Skeletal muscle cell (primary cell): ENCODE measurements at places on chromosomes 6 and 20.

GRCh38 chr20:19047040-19047950 lies 165.1 kb upstream of the SLC24A3 start:
- DNase-seq: no peak

DNA sequence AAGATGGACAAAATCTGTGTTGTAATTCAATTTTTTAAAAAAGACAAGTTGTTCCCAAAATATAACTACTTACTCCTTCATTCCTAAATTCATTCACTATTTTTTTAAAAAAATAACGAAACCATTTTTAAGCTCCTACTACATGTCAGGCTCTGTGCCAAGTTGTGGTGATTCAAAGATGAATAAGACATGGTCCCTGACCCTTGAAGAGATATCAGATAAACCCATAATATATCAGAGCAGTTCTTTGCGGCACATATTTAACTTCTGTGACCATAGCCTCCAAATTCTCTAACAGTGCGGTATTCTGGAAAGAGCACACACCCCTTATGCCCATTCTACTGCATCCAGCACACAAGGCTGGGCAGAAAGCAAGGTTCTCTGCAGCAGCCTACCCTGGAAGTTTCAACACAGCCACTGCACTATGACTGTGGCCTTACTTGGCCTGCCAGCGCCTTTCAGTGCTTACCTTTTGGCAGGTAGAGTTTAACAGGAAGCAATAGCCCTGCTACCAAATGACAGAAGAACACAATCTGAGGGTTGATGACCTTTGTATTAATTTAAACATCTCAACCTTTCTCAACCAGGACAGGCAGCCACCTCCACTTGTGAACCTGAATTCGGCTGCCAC lies 406.5 kb downstream of the BTBD9 start:
- DNase-seq: no peak

DNA sequence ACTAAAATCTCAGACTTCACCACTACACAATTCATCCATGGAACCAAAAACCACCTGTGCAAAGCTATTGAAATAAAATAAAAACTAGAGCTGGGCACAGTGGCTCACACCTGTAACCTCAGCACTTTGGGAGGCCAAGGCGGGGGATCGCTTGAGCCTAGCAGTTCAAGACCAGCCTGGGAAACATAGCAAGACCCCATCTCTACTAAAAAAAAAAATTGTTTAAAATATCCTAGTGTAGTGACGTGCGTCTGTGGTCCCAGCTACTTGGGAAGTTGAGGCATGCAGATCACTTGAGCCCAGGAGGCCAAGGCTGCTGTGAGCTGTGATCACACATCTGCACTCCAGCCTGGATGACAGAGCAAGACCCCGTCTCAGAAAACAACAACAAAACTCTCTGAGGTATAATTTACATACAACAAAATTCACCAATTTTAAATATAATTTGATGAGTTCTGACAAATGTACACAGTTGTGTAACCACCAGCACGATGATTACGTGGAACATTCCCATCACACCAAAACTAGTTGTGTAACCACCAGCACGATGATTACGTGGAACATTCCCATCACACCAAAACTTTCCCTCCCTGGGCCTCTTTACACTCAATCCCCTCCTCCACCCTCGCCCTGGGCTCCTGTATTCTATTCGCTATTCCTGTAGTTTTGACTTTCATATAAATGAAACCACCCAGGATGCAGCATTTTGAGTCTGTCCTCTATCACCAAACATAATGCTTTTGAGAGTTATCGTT lies 107.5 kb downstream of the TAF4 start:
- no peak for DNase-seq

- DNase-seq: no peak
Measured at GRCh38 chr6:128167552-128167951, 266.7 kb upstream of the THEMIS start.

GRCh38 chr6:135506270-135506997 lies 8.9 kb upstream of the AHI1 start:
- DNase-seq: no peak

DNA sequence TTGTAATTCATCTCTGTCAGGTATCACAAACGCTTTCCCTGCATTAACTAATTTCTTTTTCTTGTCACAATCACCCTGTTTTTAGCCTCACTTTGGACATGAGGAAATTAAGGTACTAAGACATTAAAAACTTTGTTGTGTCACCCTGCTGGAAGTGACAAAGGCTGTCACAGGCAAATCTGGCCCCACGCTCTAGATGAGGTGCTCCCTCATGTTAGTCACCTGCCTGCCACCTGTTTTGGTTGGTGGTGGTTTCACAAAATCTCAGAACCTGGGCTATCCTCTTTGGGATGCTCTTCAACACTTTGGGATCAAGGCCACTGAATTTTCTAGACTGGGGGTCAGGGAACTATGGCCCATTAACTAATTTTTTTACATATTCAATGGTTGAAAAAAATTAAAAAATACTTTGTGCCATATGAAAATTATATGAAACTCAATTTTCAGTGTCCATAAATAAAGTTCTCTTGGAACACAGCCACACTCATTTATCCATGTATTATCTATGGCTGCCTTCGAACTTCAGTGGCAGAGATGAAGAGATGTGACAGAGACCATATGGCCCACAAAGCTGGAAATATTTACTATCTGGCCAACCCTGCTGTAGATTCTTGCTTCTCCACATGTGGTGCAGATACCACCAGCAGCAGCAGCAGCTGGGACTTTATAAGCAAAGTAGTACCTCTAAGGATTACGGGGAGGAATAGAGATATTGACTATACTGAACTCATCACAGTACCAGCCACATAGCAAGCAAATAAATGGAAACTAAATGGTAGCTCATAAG lies 16.1 kb upstream of the TNFAIP3 start:
- DNase-seq: no peak

DNA sequence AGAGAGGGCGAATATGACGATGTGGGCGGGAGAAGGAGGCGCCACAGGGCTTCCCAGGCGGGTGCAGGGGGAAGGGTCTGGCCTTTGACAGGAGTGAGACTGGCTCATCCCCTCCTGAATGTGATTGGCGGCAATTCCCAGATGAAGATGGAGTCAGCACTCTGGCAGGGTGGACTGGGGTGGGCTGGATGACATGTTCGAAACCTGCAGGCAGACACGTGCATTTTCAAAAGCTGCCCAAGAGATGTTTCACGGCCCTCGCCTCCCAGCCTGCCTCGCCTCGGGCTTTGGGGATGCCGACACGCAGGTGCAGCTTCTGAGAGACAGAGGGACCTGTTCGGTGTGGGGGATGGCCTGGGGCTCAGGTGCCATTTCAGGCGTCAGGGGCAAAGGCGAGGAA lies 66.8 kb upstream of the AFDN start:
- DNase-seq: no peak

- no peak for DNase-seq
Measured at GRCh38 chr6:19070520-19070919, 683.4 kb downstream of the RNF144B start.

DNA sequence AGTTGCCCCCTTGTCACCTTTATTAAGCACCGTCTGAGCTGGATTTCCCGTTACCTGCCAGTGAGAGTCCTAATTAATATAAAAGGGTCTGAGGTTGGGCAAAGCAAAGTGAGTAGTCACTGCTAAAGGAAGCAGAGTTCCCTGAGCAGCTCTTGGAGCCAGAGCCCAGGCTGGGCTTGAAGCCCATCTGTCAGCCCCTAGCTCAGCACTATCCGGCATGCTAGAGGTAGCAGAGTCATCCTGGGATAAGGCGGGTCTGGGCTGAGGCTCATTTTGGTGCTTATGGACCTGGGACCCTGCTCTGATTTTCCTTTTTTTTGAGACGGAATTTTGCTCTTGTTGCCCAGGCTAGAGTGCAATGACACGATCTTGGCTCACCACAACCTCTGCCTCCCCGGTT lies 46.2 kb downstream of the ADNP start:
- no peak for DNase-seq

DNA sequence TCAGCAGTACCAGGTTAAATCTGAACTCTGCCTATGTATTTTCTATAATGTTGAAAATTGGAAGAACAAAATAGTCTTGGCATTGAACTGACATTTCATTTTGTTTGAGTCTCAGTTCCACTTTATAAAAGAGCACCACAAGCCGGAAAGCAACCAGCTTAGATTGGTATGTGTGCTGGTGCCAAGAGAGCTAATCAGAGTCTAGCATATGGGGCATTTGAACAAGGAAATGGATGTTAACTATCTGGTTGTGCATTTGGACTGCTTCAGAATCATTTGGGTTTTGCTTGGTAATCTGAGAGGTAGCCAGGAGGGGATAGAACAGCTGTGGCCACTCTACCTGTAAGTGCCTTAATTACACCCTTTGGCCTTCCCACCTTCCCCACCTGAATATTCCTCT lies 184.8 kb downstream of the GRIK2 start:
- no peak for DNase-seq

GRCh38 chr20:2840967-2841531 lies 504 bp downstream of the VPS16 start:
- peak; percentile 54 for DNase-seq

GRCh38 chr6:76885861-76886301 lies 577.4 kb downstream of the HTR1B start:
- DNase-seq: peak; percentile 64

DNA sequence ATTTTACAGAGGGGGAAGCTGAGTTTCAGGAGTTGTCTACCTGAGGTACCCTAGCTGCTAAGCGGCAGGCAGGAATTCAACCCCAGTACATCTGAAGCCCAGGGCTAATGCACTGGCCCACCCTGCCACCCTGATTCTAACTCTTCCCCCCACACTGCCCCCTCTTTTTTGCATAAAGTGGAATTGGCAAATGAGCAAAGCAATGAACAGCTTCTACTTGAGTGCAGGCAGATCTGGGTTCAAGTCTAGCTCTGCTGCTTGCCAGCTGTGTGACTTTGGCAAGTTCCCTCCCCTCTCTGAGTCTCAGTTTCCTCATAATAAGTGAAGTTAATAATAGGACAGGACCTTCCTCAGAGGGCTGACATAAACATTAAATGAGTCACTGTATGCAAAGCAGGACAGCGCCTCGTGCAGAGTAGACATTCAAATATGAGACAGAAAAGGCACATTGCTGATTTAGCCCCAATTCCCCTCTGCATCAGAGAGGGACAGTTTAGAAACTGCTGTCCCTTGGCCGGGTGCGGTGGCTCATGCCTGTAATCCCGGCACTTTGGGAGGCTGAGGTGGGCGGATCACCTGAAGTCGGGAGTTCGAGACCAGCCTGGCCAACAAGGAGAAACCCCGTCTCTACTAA lies 4.7 kb downstream of the ADA start:
- DNase-seq: no peak

DNA sequence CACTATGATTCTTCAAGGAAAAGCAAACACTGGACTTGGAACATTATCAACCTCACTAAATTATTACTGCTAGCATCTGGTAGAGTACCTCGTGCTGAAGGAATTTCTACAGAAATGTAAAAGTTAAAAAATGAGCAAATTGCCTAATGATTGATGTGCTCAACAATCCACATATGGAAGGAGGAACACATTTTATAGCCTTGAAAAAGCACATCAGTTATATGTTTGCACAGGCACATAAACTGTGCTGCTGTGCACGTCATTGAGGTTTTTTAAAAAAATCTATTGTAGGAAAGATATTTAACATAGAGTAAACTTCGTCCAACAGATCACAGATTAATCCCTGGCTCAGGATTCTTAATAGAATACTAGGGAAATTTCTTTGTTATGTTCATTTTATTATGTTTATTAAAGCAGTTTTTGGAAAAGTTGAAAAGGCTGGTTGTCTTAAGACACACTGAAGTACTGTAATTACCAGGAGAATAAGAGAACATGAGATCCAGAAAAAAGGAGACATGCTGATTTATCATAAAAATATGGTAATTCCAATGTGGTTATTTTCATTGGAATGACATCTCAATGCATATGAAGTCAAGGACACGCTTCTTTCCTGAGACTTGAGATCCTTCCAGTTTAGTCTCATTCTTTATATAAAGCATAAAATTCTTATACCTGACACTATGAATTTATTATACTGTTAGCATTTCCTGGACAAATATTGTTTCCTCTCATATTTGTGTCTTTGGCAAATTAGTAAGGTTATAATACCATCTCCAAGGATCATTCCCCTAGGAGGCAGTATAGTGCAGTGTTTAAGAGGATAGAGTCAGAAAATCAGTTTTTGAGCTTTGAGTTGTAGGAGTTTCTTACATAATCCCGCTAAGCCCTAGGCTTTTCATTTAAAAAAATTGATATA lies 511.1 kb downstream of the TENT5A start:
- peak; percentile 60 for DNase-seq

DNA sequence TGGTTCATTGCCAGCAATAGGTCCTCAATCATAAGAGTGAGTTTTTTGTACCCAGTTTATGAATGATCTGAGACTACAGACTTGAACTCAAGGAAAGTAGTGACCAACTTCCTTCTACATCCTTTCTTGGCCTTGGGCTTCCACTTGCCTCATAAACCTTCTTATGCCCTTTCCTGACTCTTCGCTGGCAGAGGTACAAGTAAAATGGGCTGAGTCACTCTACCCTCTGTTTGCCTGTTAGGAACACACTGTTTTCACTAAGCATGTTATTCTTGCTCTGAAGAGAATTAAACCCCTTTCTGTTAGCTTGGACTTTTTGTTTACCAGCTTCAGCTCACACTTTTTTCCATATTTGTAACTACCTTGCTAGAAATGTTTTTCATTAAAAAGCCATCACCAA lies 74.4 kb downstream of the PKHD1 start:
- no peak for DNase-seq

GRCh38 chr6:6843057-6843627 lies 254.6 kb downstream of the LY86 start:
- DNase-seq: no peak

DNA sequence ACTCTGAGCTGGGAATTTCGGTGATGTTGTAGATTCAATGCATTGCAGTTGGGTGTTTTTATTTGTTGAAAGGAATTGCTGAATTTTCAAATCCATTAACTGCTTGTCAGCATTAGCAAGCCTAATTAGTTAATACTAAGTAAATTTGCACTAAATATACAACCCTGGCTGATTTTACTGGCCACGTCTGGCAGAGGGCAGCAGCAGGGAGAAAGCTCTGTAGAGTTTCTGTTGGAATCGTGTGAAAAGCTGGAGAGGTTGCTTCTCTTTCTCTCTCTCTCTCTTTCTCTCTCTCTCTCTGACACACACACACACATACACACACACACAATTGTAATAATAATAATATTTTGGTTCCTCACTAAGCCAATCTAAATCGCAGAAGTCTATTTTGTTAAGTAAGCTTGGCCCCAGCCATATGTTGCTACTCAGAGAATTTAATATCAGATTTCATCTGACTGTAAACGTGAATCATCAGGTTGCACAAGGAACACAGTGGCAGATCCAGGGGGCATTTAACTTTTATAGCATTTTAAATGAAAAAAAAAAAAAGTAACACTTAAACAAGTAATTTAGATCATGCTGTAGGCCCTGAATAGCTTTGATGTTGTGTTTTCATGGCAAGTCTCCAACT lies 289.5 kb downstream of the ESR1 start:
- peak; percentile 83 for DNase-seq

- DNase-seq: no peak
Measured at GRCh38 chr20:33687370-33687915, 1.3 kb upstream of the E2F1 start.

GRCh38 chr6:106439459-106439858 lies 78.9 kb downstream of the CRYBG1 start:
- no peak for DNase-seq

GRCh38 chr6:56868687-56869086 lies 86.2 kb upstream of the BEND6 start:
- DNase-seq: peak; percentile 67
